T-cell (primary cell): ENCODE measurements at places on chromosomes 4 and X.

GRCh38 chr4:107050525-107051135, 14.5 kb upstream of the DKK2 start:
- no peaks in the 10 kb centered on the region for H3K4me1 ChIP-seq
- DNase-seq = no peak
- no peaks in the 10 kb centered on the region for H3K27me3 ChIP-seq
- no peak overlapping the region for H3K4me3 ChIP-seq
- H3K36me3 ChIP-seq = no peaks in the 10 kb centered on the region

- H3K4me3 ChIP-seq = no peak overlapping the region
- no peak overlapping the region for H3K27ac ChIP-seq
- no peaks in the 10 kb centered on the region for H3K4me1 ChIP-seq
- H3K27me3 ChIP-seq = no peaks in the 10 kb centered on the region
- no peak for DNase-seq
These were observed 407.9 kb downstream of the PCDH18 start for GRCh38 chr4:137124278-137124932.

- H3K4me1 ChIP-seq = peaks cover 32% of the 10 kb centered on the region
- DNase-seq = peak; percentile 78
- no peaks in the 10 kb centered on the region for H3K27me3 ChIP-seq
- peak overlapping the region; percentile 76 for H3K4me3 ChIP-seq
These were observed 10.3 kb downstream of the ATP5ME start for GRCh38 chr4:663438-664428.

DNA sequence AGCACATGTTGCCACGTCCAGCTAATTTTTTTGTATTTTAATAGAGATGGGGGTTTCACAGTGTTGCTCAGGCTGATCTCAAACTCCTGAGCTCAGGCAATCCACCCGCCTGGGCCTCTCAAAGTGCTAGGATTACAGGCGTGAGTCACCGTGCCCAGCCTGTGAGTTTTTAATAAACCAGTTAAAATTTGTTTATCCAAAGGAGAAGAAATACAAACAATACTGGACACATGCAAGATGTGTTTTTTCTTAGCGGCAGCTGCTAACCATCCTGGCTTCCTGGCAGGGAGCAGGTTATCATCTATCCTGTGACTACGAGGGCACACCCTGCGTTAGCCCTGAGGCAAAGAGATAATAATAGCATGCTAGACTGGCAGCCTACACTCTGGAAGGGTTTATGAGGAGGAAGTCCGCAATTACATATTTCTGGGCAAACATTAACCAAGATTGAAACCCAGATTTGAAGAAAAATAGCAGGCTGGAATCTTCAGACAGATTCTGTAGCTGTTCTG, 191.4 kb downstream of the SPRY1 start:
- H3K27ac ChIP-seq = no peak overlapping the region
- H3K4me1 ChIP-seq = no peaks in the 10 kb centered on the region
- no peak for DNase-seq

GRCh38 chr4:54225598-54226403, 3.3 kb upstream of the PDGFRA start:
- H3K27ac ChIP-seq = no peak overlapping the region
- H3K27me3 ChIP-seq = peaks cover 34% of the 10 kb centered on the region
- no peak overlapping the region for H3K4me3 ChIP-seq
- H3K4me1 ChIP-seq = peaks cover 22% of the 10 kb centered on the region
